ENCODE measurements at places on chromosomes 13 and 19.
A peak's percentile ranks its signal among the peaks of the same experiment; 100 is the strongest.

DNA sequence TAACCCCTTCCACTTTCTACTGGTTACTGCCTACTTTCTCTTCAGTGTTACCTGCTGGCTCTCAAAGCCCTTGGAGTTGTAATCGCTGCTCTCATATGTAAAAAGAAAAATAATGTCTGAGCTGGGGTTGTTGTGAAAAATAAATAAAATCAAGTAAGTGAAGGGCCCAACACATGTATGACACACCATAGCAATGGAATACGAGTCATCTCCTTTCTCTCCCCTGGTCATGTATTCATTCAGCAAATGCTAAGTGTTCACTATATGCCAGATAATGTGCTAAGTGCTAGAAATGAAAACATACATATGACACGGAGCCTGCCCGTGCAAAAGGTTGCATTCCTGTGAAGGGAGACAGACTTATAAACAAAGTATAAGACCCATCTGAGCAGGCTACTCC is 535.0 kb downstream of the RFC3 start:
- DNase-seq = no peak

DNA sequence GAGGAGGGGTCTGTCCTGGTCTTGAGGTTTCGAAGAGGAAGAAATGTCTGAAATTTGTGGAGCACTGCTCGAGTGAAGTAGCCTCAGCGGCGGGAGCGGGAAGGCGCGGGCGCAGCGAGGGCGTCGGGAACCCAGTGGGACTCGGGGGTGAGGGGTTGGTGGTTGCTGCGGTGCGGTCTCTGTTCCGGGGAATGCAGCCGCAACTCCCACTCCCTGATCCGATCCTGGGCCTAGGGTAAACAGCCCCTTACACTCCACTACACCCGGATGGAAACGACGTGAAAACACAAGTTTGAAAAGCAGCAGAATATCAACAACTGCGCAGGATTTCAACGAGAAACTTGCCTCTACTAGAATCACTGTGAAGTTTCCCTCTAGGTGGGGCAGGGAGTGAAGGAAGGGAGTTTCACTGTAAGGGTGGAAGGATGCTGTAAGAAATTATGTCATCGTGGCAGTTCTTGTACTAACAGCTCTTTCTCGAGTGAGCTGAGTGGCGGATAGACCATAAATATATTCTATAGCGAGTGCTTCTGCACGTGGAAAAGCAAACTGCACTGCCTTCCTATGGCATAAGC is 2.0 kb upstream of the KLF12 start:
- DNase-seq = no peak

DNA sequence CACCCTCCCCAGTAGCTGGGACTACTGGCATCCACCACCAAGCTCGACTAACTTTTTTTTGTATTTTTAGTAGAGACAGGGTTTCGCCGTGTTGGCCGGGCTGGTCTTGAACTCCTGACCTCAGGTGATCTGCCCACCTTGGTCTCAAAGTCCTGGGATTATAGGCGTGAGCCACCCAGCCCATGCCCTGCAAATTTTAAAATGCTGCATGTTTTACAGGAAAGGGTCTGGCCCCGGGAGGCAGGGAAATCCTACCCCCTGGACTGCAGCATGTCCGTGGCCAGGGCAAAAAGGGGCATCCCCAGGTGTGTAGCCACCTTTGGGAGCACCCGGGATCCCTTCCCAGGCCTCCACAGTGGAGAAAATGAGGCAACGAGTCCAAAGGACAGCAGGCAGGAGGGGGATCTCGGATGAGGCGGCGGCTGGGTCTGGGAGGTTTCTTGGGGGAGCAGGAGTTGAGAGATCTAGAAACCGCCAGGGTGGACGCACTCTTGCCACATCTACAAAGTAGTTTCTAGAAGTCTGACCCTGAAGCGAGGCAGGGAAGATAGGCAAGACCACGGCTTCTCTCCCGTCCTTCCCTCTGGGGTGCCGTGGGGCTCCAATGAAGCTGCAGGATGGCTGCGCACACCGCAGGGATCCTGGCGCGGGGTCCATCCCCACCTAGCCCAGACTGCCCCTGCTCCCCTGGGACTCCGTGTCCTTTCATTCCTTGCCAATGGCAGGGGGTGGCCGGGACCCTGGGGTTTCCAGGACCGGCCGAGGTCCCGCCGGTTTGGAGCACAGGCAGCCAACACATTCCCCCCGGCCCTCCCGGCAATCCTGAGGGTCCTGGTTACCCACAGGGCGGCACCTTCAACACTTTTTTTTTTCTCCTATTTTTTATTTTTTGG is 21.3 kb upstream of the ZBTB7A start:
- no peak for DNase-seq

GRCh38 chr19:8494158-8494557 is 8.3 kb downstream of the PRAM1 start:
- DNase-seq = no peak

DNA sequence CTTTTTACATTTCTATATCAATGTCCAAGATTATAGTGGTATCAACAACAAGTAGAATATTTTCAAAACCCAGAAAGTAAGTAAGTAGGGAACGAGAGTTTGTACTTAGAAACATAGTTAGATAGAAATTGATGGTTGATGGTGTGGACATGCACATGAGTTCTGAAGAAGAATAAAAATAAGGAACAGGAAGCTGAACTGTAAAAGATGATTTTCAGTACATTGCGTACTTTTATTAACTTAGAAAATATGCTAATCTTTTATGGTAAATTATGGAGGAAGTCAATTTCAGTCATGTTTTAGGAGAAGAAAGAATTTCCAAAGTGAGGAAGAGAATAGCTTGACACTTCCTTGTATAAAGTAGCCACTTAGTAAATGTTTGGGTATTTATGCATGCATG is 12.3 kb upstream of the GPR18 start:
- DNase-seq = no peak

DNA sequence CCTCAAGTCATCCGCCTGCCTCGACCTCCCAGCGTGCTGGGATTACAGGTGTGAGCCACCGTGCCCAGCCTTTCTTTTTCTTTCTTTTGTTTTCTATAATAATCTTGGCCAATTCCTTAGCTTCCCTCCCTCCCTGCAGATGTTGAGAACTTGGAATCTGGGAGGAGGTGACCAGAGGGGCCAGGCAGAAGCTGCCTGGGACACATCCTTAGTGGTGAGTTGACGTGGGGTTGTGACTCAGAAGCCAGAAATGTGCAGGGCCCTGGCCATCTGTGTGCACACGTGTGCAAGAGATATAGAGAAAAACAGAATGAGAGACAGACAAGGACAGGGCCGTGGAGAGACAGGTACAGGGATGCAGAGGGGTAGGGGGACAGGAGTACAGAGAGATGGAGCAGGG is 154.3 kb downstream of the SIPA1L3 start:
- no peak for DNase-seq

DNA sequence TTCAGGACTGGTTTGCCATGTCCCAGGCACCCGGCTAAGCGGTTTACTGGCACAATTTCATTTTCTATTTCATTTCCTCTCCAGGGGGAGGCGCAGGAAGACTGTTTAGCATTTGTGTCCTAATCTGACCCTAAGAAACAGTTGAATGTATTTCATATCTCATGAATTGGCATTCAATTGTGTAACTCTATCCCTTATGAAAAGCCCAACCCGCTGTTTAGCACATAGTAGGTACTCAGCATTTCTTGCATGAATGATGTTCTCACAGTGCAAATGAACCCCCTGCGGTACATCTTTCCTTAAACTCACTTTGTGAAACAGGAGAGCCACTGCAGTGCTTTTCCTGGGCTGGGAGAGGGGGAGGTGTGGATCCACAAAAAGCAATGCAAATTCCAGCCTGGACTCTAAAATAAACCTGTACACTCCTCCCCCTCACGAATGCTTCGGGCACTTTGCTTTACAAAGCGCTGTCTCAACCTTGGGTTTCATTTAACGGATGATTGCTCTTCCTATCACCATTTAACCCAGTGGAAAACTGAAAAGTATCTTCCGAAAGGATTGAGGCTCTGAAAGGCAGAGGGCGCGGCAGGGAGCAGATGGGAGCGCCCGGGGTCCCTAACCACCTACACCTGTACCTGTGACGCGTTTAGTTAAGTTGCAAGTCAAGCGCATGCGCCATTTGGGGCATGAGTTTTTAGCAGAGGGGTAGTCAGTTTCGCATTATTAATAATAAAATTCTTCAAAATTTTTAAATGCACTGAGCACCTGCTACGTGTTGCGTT is 1.2 kb upstream of the EEF2 start:
- peak; percentile 80 for DNase-seq

GRCh38 chr19:7104747-7105447 is 35.4 kb downstream of the ZNF557 start:
- no peak for DNase-seq

DNA sequence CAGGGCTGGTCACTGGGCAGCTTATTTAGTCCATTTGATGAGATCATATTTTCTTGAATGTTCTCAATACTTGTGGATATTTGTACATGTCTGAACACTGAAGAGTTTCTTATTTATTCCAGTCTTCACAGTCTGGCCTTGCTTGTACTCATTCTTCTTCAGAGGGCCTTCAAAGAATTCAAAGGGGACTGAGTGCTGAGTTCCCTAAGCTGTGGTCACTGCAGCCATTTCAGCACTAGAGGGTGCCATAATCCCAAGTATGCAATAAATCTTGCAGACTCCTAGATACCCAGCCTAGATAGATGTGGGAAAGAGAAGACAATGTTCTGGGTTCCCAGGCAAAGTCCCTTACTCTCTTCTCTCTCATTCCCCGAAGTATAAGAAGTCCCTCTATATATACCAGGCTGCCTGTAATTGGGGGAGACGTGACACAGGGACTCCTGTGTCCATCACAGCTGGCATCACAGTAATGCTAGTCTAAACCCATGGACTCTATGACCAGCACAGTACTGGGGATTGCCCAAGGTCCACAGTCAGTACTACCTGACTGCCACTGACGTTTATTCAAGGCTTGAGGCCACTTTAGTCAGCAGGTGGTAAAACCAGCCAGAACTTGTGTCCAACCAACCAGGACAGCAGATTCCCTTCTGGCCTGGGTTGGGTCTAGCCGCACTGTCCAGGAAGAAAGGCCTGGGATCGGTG is 8.9 kb upstream of the VN1R1 start:
- DNase-seq = no peak

DNA sequence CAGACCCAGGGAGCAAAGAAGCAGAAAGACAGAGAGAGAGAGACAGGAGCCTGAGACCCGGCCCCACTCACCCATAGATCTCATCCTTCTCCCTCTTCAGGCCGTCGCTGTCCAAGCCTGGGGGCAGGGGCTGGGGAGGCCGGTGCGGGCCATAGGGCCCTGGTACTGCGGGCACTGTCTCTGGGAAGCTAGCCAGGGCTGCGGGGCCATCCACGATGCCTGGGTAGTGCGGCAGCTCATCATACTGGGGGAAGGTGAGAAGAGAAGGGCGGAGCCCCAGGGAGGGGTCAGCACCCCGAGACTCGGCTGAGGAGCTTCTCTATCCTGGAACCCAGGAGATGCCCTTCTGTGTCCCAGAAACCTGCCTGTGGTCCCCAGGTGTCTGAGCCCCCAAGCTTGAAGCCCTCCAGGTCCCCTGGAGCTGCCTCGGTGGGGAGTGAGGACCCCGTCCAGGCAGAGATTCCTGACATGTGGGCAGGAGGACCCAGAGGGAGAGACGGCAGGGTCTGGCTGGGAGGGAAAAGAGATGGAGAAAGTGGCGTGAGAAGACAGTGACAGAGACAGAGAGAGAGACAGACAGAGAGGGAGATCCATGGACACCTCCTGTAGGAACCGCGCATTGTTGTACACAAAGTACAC is 2.1 kb downstream of the MEIS3 start:
- no peak for DNase-seq

DNA sequence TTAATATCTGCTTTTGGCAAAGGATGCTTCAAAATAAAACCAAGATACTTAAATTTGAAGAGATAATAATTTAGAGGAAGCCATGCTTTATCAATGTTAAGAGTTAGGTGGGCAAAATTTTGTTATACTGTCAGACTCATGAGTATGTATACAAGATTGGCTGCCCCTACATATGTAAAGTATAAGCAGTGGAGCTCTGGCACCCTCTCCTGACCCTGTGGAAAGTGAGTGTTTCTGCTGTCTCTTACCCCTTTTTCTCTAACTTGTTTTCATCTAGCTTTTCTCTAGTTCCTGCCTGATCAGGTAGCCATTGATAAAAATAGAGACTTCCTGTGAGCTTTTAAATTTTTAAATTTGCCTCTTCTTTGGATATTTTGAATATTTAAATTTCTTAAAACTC is 710.9 kb upstream of the SPRY2 start:
- no peak for DNase-seq

- DNase-seq = no peak
Observed at GRCh38 chr13:30895773-30896172, 10.3 kb upstream of the MEDAG start.

DNA sequence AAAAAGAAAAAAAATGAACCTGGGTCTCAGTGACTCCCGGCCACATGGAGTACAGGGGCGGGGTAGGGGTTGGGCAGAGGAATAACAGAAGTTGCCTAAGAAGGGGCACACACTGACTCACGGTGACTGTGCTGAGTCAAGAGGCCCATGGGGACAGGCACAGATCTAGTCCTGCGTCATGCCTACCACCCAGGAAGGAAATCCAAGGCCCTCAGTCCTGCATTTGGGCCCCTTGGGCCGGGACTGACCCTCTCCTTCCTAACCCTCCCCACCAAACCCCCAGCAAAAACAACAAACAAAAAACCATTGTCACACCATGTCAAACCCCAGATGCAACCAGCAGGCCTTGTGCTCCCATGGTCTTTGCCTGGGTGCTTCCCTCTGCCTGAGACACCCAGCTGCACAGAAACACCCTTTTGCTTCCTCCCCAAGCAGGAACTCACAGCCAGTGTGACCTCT is 9.6 kb upstream of the NOTCH3 start:
- no peak for DNase-seq

- no peak for DNase-seq
Observed at GRCh38 chr19:10189616-10190015, 5.1 kb downstream of the DNMT1 start.

- no peak for DNase-seq
Observed at GRCh38 chr19:57025491-57025890, 94.3 kb upstream of the USP29 start.

DNA sequence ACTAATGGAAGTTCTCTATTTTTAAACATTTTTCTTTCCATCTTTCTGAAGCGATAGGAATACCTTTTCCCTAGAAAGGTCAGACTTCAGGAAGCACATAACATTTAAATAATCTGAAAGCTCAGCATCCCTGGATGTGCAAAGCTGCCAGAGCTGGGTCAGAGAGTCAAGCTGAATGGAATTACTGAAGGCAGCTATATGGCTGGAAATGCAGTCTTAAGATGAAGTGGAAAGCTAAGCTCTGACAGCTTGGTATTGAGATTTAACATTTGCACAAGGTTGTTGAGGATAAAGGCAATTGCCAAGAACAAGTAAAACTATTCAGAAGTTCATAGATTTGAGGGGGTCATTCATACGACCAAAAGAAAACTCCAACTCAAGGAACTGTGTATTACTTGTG is 28.8 kb downstream of the HTR2A start:
- DNase-seq = no peak

DNA sequence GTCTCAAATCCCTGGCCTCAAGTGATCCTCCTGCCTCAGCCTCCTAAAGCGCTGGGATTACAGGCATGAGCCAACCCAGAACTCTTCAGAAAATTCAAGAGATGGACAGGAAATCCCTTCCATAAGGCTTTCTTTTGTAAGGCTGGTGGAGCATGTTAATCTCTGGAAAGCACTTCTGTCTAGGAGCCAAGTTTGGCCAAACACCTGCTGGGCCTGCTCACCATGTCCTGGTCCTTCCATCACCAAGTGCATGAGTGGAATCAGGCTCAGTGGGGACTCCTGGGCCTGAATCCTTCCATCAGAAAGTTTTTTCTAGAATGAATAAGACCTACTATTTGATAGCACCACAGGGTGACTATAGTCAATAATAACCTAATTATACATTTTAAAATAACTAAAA is 148.0 kb downstream of the DCLK1 start:
- DNase-seq = no peak

GRCh38 chr13:32883474-32883873 is 132.7 kb upstream of the KL start:
- no peak for DNase-seq

GRCh38 chr13:74867460-74867859 is 614.5 kb downstream of the TBC1D4 start:
- DNase-seq = no peak
